ENCODE measurements at places on chromosomes 6 and 20. TPM values are rescaled to one million over a fixed set of nuclear protein-coding genes. Genes with fewer than 3 reads are reported as not detected.

- H3K27me3 ChIP-seq: no peaks in the 10 kb centered on the region
- H3K36me3 ChIP-seq: no peaks in the 10 kb centered on the region
- peak overlapping the region; percentile 30 for H3K4me3 ChIP-seq
- DNase-seq: no peak
These were observed 84.7 kb upstream of the GJE1 start for GRCh38 chr6:142047934-142048592.

DNA sequence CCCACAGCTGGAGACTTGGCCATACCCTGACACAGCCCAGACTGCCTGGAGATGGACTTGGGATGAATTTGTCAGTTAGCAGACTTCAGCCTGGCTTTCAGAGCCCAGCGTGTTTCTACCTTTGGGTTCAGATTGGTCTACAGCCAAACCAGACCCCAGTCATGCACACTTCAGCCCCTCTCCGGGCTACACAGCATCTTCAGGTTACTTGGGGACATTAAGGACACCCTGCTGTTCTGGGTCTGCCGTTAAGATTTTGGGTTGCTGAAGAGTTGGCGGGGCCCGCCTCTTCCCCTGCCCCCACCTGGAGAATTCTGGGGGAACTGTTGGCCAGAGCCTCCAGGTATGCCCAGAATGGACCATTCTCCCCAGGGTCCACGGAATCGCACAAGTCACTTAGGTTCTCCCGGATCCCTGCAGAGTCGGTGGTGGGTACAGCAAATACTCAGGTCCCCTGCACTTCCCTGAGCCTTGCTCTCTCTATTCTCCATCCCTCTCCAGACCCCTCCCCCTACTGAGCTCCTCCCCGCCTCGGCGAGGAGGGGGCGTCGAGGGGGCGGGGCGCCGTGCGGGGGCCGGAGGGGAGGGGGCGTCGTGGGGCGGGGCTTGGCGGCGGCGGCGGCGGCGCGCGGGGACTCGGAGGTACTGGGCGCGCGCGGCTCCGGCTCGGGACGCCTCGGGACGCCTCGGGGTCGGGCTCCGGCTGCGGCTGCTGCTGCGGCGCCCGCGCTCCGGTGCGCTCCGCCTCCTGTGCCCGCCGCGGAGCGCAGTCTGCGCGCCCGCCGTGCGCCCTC, at the start of gene PTK7:
PTK7 (plus strand) TSS at position 645 of the 794 bp plus-strand sequence. CDS start 175 bp downstream, outside the sequence.
- peaks cover 19% of the 10 kb centered on the region for H3K4me1 ChIP-seq
- peaks cover 11% of the 10 kb centered on the region for H3K36me3 ChIP-seq
- no peaks in the 10 kb centered on the region for H3K27me3 ChIP-seq
- H3K27ac ChIP-seq: peak within 1 kb of the TSS; percentile 33
- H3K4me3 ChIP-seq: peak within 1 kb of the TSS; percentile 94

GRCh38 chr6:151322570-151322969, 68.8 kb downstream of the ZBTB2 start:
- no peaks in the 10 kb centered on the region for H3K27me3 ChIP-seq
- H3K27ac ChIP-seq: no peak overlapping the region
- H3K4me3 ChIP-seq: no peak overlapping the region
- H3K36me3 ChIP-seq: no peaks in the 10 kb centered on the region
- H3K4me1 ChIP-seq: peaks cover 21% of the 10 kb centered on the region

DNA sequence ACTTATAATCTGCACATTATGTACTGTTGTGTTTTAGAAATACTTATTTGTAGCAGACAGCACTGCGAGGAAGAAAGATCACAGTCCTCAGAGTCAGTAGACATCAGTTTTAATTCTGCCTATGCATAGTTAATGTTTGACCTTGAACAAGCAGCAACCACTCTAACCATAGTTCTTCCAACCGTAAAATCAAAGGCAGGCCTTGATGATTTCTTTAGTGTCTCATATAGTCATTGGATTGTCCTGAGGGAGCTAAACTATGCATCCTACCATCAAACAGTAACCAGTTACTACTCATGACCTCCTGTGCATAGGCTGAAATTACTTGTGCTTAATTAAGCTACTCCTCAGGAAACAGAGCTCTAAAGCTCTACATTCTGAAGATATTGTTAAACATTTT, 294.8 kb upstream of the STXBP5 start:
- H3K36me3 ChIP-seq: no peaks in the 10 kb centered on the region
- H3K4me3 ChIP-seq: no peak overlapping the region
- H3K27me3 ChIP-seq: no peaks in the 10 kb centered on the region
- DNase-seq: no peak
- H3K4me1 ChIP-seq: peaks cover 40% of the 10 kb centered on the region

DNA sequence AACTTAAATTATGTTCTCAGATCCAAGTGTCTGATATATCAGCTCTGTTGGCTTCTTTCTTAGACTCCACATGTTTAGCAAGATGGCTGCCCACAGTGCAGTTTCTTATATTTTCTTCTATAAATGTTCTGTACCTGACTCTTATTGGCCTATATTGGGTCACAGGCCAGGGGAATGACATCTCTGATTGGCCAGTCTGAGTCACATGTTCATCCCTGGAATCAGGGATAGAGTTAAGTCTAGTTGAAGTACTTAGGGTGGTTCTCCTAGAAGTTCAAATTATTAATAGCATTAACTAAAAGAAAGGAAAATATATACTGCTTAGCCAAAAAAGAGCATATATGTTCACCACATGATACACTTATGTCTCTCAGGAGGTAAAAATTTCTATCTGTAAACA, 105.3 kb upstream of the SLC22A16 start:
- H3K27ac ChIP-seq: no peak overlapping the region
- no peak for DNase-seq
- no peaks in the 10 kb centered on the region for H3K36me3 ChIP-seq
- H3K4me1 ChIP-seq: no peaks in the 10 kb centered on the region
- H3K4me3 ChIP-seq: no peak overlapping the region

METTL24 gene
- not detected for total RNA-seq

DNA sequence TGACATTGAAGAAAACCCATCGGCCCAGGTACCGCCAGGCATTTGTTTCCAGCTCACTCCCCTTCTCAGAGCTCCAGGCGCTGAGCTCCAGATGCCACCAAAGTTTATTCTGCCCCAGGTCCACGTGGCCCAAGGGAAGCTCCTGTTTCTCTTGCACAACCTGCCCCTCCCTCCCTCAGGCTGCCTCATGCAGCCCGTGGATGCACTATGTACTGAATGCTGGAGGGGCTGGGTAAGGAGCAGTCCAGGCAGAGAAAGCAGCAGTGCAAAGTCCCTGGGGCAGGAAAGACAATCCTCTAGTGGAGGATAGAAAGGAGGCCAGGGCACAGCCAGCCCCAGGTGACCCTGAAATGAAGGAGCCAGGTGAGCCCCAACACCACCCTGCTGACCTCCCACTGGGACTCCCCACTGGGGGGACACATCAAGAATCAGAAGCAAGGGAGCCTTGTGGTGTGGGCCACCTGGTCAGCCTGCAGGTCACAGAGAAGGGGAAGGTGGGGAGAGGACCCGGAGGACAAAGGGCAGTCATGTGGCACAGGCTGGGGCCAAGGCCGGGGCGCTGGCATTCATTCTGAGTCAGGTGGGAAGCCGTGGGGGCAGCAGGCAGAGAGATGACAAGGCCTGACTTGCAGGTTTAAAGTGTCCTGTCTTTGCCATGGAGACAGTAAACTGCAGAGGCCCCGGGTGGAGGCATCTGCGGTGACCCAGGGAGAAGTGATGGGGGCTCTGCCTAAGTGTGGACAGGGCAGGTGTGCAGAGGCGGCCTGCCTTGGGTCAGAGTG, 230.1 kb downstream of the PREX1 start:
- no peak overlapping the region for H3K4me3 ChIP-seq
- DNase-seq: no peak
- H3K27me3 ChIP-seq: peaks cover 34% of the 10 kb centered on the region
- H3K36me3 ChIP-seq: no peaks in the 10 kb centered on the region

PRSS16 gene
- not detected for total RNA-seq

DNA sequence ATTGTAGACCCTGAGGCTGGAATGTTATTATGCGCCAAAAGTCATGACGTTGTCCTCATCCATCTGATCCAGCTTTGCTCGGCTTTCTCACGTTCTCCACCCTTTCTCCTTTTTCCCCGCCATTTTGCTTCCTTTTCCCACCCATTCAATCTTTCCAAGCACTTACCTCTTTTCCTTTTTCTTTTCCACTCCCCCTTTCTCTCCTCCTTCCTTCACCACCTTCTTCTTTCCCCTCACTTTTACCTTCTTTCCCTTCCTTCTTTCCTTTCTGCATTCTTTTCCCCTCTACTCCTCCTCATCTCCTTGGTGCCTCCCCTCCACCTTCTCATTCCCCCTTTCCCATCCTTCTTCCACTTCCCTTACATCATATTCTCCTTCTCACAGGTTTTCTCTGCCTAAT, 304.8 kb upstream of the TSHZ2 start:
- H3K27me3 ChIP-seq: no peaks in the 10 kb centered on the region
- no peak for DNase-seq
- H3K27ac ChIP-seq: no peak overlapping the region
- H3K4me1 ChIP-seq: no peaks in the 10 kb centered on the region

RPS10 gene
- total RNA-seq: 2,695 TPM

BEND6 gene
- total RNA-seq: 11.9 TPM

EEF1A2 gene
- 13.0 TPM for total RNA-seq

DNA sequence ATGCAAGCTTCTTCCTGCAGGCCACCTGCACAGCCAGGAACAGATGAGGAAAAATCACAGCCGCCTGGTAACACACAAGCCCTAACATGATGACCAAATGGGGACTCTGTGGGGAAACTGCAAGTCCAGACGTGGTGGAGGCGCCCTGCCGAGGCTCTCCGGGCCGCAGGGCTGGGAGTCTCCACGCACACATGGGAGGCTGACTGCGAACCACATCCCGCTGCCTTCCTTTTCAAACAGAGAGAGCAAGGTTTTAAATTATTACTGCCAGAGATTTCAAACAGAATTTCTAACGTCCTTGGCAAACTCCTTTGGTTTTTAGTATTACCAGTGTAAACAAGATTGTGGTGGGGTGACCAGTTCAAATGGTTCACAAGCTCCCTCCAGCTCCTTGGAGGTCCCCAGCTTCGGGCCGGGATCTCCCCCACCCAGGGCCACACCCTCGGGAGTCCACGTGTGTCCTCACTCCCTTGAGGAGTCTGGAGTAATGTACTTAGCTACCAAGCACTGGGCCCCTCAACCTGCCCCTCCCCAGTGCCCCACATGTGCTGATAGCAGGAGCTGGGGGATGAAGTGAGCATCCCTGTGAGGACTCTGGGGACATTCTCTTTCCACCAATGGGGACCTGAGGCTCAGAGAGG, 252.7 kb downstream of the TAF4 start:
- DNase-seq: peak; percentile 14
- peaks cover 34% of the 10 kb centered on the region for H3K4me1 ChIP-seq
- H3K4me3 ChIP-seq: no peak overlapping the region
- no peaks in the 10 kb centered on the region for H3K36me3 ChIP-seq
- H3K27ac ChIP-seq: no peak overlapping the region
- no peaks in the 10 kb centered on the region for H3K27me3 ChIP-seq

MOG gene
- total RNA-seq: not detected

DNA sequence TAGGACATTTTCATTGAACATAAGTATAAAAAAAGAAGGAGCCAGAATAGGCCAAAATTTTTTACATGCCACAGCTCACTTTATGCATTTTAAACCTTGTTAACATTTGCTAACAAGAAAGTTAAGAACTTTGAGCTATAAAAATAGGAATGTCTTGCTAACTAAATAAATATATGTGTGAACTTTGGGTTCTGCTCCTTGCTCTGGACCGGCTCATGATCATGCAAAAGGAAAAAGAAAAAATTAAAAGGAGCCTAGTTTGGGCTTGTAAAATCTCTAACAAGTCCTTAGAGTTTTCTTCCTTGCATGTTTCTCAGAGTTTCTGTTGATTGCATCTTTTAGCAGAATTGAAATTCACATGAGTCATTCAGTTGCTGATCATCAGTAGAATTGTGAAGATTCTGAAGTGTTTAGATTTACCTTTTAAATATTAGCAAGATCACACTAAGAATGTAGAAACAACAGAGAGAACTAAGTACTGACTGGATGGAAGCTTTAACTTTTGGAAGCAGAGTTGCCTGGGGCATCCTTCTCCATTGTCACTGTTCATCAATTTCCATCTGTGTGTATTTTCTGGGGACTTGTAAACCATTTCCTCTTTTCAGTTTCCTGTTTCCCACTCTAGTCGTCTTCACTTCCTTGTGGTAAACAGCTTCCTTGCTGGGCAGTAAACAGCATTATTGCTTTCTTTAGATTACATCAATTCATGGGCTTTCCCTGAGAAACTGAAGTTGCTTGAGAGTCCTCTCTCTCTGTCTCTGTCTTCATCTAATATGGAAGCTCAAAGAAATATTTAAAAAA, 458.4 kb upstream of the BTBD3 start:
- H3K4me1 ChIP-seq: peaks cover 52% of the 10 kb centered on the region
- H3K4me3 ChIP-seq: no peak overlapping the region
- H3K36me3 ChIP-seq: no peaks in the 10 kb centered on the region

GRCh38 chr6:25949695-25950094, 12.9 kb upstream of the TRIM38 start:
- H3K4me1 ChIP-seq: no peaks in the 10 kb centered on the region
- H3K27me3 ChIP-seq: no peaks in the 10 kb centered on the region
- no peak overlapping the region for H3K27ac ChIP-seq
- no peak for DNase-seq

DNA sequence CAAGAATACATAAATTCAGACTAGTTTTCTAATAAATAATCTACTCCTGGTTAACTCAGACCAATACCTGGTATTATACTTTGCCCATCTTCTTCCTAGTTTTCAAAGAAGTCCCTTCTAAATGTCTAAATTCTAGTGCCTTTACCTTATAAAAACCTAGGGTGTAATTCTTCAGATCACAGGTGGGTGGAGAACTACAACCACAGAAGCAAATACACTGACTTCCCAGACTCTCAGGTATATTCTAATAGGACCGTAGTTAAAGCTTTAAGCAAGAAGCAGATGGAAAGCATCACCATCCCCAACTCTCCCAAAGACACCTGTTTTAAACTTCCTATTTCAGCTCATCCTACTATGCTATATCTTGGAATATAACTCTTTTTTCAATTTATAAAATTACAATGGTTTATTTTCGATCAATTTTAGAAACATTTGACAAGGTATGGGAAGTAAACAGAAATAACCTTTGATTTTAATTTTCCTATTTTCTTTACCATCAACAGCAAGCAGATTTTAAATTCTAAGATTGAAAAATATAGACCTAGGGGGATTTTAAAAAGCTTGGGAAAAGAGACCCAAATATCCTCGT, 15.8 kb downstream of the MAN1A1 start:
- H3K36me3 ChIP-seq: no peaks in the 10 kb centered on the region
- no peaks in the 10 kb centered on the region for H3K27me3 ChIP-seq
- H3K4me1 ChIP-seq: no peaks in the 10 kb centered on the region
- H3K4me3 ChIP-seq: no peak overlapping the region
- no peak overlapping the region for H3K27ac ChIP-seq
- no peak for DNase-seq

DNA sequence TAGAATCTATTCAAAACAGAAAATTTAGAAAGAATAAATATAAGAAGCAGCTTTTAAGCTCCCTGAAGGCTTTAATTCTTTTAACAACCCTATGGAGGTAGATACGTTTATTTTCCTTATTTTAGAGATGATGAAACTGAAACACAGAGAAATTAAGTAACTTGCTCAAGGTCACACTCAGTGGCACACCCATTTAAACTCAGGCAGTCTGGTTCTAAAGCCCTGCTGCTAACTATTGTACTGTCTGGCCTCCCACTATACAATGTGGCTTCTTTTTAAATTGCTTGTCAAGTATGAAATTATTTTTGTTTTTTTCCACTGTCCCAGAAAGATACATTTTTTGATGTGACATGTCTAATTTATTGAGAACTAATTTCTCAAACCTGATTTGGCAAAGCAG, 55.7 kb downstream of the FAM217A start:
- H3K36me3 ChIP-seq: peaks cover 25% of the 10 kb centered on the region
- no peak overlapping the region for H3K27ac ChIP-seq
- no peaks in the 10 kb centered on the region for H3K27me3 ChIP-seq
- peaks cover 38% of the 10 kb centered on the region for H3K4me1 ChIP-seq
